ENCODE measurements at places on chromosomes 1 and 21.

DNA sequence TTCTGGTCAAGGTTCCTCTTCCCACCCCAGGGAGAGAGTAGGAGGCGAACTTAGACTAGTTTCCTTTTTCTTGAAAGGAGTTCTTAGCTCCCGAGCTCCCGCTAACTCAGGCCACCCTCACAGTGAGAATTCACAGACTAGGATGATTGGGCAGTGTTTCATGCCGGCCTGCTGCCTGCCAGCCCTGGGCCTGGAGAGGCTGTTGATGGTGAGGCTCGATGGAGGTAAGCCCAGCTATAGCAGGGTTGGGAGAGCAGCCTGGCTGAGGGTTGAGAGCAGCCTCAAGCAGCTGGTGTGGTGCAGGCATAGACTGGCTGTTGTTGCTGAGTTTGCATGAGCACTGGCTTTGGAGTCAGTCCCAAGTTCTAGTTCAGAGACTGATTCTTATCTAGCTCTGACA, 274.4 kb downstream of the MATN1 start:
- DNase-seq: no peak

GRCh38 chr1:84715342-84716019, 25.2 kb upstream of the SSX2IP start:
- DNase-seq: no peak

DNA sequence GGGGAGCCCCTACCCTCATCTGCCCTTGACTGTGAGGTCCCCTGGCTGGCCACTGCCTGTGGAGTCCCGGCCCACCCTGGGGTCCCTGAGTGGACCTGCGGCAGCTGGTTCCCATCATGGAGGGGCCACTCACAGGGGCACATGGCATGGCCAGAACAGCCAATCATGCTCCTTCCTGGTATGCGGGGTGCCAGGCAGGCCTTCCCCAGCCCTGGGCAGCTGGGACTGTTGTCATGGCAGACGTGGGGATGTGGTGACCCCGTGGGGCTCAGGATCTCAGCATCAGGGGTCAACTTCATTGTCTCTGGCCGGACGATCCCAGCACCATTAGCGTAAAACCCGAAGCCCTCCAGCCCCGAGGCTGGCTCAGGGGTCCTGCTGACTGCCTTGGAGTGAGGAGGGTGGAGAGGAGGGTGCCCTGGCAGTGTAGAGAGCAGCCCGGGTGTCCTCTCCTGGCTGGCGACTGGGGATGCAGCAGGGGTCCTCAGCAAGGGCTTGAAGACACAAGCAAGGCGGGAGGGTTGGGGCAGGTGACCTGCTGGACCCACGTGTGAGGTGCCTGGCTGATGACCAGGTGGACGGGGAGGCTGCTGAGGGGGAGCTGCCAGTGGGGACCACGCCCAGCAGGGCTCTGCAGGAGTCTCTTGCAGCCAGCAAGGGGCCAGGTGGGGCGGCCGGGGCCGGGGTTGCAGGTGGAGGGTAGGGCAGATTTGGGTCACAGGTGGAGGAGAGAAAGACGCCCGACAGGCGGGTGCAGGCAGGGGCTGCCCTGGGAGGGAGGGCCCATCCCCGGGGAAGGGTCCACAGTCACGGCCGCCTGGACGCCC, 45.1 kb downstream of the TRIM11 start:
- DNase-seq: no peak

DNA sequence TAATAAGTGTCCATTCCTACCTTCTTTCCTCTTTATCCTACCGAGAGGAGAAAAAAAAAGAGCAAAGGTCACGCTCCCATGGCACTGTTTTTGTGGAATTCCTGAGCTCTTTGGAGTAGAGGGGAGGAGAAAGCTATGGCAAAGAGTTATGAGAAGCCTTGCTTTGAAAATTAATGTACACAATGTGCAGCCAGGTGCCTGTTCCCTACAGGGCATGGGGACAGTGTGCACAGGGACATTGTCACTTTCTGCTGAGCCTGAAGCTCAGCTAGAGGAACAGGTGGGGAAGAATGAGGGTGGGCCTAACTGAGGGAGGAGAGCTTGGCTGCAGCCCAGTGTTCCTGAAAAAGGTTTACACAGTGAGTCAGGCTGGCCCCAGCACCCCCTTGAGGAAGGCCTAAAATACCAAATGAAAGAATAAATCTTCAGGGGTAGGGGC, 66.1 kb downstream of the PLXNA2 start:
- DNase-seq: peak; percentile 64

DNA sequence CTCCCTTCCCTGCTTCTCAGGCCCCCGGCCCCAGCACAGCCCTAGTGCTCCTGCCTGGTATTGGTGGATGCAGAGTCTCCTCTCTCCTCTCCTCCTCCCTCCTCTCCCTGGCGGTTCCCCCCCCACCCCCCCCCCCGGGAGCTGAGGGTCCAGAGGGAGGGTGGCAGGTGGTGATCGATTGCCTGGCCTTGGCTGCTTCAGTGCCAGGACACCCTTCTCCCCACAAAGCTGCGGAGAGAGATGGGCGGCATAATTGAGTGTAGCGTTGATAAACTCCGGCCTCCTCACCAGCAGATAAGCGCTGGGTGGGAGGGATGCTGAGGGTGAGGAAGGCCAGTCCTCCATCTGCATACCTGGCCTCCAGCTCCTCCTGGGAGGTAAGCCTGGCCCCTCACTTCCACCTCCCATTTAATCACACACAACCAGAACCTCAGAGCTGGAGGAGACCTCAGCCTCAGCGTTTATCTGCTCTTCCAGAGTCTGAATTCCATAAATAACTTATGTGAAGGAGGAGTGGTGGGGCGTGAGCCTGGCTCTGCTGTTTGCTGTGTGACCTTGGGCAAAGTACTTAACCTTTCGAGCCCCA, 60.8 kb downstream of the LRRN2 start:
- no peak for DNase-seq

- no peak for DNase-seq
Measured at GRCh38 chr1:180930687-180931086, 18.0 kb downstream of the KIAA1614 start.

GRCh38 chr1:5831600-5832335, 160.5 kb downstream of the NPHP4 start:
- DNase-seq: no peak

DNA sequence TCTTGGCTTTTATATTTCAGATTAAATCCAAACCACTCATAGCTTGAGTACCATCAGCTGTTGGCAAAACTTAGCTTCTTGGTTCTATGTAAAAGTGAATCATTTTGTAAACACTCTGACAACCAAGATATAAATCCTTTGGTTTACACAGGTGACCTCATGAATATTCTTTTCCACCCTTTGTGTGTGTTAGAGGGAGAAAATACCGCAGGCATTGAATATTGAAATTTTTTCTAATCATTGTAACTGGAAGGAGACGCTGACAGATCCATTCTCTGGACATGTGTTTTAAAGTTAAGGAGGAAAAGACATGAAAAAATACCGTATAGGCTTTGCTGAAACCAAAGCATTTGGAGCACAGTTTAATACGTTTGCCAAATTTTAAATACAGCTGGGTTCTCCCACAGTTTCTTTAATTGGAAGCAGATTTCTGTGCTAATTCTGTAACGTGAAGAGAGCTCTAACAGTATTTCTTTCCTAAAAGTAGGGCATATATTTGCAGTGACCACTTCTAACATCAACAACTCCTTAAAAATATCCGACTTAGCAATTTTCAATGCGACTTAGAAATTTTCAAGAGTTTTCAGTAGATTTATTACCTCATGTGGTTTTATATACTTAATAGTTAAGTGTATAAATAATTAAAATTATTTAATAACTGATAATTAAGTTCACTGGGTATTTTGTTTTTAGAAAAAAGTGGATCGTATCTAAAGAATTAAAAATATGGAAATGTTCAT, 388.2 kb downstream of the USP25 start:
- no peak for DNase-seq

DNA sequence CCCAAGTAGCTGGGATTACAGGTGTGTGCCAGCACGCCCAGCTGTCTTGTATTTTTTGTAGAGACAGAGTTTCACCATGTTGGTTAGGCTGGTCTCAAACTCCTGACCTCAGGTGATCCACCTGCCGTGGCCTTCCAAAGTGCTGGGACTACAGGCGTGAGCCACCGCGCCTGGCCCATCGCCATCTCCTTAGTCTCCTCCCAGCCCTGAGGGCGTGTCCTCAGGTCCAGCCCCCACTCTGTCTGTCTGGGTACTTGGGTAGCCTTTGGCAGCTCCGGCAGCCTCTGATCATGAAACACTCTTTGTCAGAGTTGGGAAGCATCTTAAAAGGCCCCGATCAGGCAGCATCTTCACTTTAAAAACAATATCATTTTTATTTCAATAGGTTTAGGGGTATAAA, 90.3 kb upstream of the DISP3 start:
- DNase-seq: peak; percentile 20

GRCh38 chr1:215143497-215143896, 61.0 kb downstream of the KCNK2 start:
- DNase-seq: no peak

DNA sequence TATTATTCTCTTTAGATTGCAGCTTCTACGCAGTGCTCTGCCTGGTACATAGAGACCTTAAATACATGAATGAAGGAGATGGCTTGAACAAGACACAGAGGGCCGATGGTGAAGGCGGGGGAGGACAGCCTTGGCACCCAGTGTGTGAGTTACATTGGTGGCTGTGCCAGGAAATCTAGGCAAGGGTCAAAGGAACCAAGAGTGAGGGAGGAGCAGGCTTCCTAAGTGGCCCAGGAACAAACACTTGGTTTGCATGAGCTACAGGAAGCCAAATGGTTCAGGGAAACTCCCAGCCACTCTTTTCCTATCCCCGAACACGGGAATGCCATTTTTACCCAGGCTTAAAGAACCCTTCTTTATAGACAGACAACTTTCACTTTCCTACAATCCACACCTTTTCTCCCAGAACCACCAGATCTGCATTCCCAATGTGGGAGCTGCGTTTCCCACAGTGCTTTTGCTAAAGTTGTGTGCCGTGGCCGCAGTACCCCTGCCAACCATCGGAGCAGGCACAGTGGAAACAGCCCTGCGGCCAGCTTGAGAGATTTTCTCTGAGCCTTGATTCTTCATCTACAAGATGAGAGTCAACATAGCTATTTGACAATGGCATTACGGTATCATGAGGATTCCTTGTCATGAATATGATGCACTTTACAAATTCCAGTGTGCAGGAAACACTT, 3.5 kb upstream of the CLEC20A start:
- DNase-seq: no peak

DNA sequence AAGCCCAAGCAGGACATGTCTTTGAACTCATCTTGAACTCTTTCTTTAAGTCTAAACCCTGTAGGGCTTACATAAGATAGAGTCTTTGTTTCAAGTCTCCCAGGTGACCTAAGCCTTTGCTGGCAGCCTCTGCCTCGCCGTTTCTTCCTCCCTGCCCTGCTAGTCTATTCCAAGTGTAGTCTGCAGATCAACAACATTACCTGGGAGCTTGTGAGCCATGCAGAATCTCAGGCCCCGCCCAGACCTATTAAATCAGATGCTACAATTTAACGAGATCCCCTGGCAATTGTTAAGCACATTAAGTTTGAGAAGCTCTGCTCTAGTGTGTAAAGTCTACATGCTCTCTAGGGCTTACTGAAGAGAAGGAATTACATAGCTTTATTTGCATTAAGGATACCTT, 271.6 kb downstream of the PBX1 start:
- DNase-seq: no peak

- DNase-seq: no peak
Measured at GRCh38 chr1:24185076-24185475, 2.0 kb downstream of the IFNLR1 start.

DNA sequence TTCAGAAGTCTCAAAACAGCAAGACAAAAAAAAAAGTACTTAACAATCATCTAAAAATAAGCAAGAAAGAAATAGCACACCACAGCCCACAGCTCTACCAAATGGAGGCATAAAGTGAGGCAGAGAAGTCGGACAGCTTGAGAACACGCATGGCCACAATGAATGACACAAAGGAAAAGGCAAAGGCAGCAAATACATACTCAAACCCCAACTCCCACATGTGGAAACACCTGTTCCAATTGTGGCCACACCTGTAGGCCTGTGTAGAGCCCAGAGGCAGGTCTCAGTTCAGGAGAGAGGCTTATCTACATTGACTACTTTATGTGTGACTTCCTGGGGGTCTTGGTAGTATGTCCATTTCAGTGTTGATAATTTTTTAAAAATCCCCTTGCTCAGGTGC, 543.5 kb downstream of the LMO4 start:
- no peak for DNase-seq

- no peak for DNase-seq
Measured at GRCh38 chr1:182877842-182878241, 38.7 kb downstream of the DHX9 start.

DNA sequence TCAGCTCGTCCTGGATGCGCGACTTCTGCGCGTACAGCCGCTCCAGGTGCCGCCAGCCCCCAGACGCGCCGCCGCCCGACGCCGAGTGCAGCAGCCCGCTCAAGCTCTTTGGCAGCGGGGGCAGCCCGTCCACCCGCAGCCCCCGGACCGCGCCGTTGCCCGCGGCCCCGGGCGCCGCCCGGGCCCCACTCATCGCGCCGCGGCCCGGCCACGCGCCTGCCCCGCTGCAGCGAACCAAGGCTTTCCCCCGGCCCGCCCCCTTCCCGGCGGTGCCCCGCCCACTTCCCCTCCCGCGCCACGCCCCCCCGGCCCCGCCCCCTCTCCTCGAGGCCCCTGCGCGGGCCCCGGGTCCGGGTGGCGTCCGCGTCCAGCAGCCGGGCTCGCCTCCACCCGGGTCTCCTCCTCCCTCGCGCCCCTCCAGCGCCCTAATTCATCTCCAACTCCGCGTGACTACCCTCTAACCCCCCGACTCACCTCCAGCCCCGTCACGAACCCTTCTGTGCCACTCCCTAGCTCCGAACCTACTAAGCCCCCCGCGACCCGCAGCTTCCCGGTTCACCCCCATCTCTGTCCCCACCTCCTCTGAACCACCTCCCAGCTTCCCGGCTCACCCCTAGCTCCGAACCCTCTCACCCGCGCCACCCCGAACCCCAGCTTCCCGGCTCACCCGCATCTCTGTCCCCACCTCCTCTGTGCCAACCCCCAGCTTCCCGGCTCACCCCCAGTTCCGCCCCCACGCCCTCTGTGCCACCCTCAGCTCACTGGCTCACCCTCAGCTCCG, at the start of gene FAM89A:
Gene FAM89A, minus strand, starts transcription at position 236 of the 781 bp plus-strand sequence. Its CDS starts 43 bp downstream, at position 193.
- DNase-seq: no peak

GRCh38 chr21:38376693-38377092, 119.9 kb downstream of the KCNJ15 start:
- no peak for DNase-seq

GRCh38 chr1:210915890-210916507, 217.9 kb downstream of the KCNH1 start:
- DNase-seq: no peak

GRCh38 chr1:56571448-56571847, 7.9 kb downstream of the PLPP3 start:
- no peak for DNase-seq

DNA sequence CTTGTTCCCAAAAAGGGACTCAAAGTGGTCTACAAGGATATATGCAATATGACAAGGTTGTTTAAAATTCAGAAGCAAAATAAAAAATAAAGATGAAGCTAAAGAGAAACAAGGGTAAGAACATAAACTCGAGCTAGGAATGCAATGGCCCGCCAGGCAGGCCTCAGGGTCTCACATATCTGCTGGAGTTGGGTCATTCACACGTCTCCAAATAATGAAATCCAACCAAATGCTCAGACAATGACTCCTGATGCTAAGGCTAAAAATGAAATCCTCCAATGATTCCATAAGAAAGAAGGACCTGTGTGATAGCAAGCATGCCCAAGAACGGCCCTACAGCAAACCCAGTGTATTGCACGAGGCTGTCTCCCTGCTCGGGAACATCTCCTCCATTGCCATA, 153.3 kb upstream of the ETS2 start:
- no peak for DNase-seq

GRCh38 chr1:61055110-61055614, 27.2 kb upstream of the NFIA start:
- peak; percentile 42 for DNase-seq

GRCh38 chr1:33878392-33878791, 14.5 kb downstream of the HMGB4 start:
- no peak for DNase-seq

GRCh38 chr1:101314244-101314643, 77.4 kb downstream of the S1PR1 start:
- no peak for DNase-seq
